Stimulated activated CD8-positive, alpha-beta memory T cell treated with anti-CD3 and anti-CD28 coated beads, Interleukin-2, amount 100 ng/mL, for 1 hour (primary cell): ENCODE measurements at places on chromosomes 3 and 15.

GRCh38 chr15:85100186-85100937, 118.7 kb downstream of the PDE8A start:
- no peak for DNase-seq

DNA sequence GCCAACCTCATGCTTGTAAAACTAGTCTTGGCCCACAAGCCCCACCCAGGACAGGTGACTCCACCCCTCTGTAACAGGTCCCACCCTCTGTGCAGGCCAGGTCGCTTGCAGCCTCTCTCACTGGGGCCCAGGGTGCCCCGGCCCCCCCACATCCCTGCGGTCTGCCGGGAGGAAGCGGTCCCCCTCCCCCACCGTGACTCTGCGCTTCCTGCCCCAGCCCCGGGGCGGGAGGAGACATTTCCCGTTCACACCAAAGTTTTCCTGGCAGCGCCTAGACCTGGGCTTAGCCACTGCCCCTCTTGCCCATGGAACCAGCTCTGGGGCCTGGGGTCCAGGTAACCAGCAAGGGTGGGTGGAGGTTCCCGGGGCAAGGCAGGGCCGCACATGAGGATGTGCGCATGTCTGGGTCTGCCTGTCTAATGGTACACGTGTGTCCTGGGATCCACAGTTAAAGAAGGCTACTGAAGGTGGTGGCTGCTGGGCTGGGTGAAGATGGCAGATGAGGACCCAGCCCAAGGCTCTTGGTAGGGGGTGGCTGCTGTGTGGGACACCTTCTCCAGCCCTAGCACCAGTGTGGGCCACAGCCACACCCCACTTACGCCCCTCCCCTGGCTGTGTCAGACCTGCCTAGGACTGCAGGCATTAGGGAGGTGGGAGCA, 8.4 kb downstream of the NBEAL2 start:
- DNase-seq = peak; percentile 70

DNA sequence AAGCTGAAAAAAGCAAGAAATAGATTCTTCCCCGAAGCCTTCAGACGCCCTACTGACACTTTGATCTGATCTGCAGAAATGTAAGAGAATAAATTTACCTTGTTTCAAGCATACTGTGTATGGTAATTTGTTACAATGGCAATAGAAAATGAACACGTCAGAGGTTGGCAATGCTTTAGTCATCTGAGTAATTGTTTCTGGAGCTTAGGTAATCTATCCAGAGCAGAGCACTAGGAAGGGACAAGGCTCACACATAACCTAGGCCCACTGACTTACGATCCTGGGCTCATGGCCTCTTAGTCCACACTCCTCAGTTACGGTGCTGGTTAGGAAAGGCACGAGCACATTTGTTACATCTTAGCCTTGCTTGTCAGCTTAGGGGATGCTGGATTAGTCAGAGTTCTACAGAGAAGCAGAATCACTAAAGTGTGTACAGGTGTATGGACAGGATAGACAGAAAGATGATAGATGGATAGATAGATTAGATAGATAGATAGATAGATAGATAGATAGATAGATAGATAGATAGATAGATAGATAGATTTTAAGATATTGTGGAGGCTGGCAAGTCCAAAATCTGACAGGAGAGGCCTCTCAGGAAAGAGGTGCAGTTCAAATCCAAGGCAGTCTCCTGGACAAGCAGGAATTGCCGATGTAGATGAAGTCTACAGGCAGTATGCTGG, 46.8 kb upstream of the TBC1D23 start:
- DNase-seq = no peak

DNA sequence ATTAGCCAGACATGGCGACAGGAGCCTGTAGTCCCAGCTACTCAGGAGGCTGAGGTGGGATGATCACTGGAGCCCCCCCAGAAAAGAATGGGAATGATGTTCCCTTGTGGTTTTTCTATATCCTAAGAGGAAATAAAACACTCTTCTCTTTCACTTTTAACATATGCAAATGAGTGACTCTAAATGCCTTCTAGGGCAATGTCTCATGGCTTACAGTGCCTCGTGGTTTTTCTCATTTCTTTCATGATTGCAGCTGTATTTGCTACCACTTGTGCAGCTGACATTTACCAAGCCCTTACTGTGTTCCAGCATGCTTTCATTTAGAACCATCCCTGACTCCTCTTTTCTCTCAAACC, 26.4 kb downstream of the STOML1 start:
- DNase-seq = no peak

DNA sequence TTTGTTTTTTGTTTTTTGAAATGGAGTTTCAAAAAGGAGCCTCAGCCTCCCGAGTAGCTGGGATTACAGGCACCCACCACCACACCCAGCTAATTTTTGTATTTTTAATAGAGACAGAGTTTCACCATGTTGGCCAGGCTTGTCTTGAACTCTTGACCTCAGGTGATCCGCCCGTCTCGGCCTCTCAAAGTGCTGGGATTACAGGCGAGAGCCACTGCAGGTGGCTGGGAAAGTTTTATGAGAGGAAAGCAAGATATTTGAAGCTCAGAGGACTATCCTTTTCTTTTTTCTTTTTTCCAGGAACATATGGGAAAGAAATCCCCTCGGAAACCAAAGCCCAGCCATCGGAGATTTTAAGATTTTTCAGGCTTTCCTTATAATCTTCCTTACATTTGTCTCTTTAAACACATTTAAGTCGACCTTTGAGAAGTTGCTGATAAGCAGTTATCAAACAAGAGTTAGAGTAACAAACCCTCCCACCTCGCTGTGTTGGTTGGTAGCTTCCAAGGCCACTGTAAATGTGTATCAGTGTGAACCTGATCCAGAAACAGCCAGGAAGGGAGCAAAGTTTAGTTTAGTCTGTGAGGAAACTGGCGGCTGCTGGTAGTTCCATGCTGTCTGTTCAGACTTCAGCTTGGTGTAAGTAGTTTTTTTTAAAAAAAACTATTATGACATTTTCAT, 34.5 kb upstream of the MAP3K13 start:
- DNase-seq = no peak
